ENCODE measurements at places on chromosomes 11 and 22. TPM values are rescaled to one million over a fixed set of nuclear protein-coding genes. Genes with fewer than 3 reads are reported as not detected.

DNA sequence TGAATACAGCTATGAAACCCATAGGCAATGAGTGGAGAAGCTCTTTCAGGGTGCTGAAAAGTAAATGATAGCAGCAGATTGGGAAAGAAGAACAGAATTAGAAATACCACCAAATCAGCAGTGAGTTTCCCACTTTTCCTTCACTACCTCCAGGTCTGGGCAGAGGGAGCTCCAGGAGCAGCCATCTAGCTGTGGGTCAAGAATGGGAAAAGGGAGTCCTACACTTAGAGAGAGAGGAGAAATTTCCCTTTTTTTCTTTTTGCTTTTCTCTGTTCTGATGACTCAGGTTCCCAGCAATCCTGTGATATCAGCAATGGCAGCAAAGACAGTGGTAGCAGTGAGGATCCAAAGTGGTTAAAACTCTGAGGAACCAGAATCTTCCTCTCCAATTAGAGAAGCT lies 263.9 kb downstream of the NXPE2 start:
- DNase-seq = no peak

The OR2AG2 gene
- total RNA-seq = 0.09 TPM

- DNase-seq = no peak
These were observed 6.6 kb downstream of the DGCR2 start for GRCh38 chr22:19115628-19116027.

DNA sequence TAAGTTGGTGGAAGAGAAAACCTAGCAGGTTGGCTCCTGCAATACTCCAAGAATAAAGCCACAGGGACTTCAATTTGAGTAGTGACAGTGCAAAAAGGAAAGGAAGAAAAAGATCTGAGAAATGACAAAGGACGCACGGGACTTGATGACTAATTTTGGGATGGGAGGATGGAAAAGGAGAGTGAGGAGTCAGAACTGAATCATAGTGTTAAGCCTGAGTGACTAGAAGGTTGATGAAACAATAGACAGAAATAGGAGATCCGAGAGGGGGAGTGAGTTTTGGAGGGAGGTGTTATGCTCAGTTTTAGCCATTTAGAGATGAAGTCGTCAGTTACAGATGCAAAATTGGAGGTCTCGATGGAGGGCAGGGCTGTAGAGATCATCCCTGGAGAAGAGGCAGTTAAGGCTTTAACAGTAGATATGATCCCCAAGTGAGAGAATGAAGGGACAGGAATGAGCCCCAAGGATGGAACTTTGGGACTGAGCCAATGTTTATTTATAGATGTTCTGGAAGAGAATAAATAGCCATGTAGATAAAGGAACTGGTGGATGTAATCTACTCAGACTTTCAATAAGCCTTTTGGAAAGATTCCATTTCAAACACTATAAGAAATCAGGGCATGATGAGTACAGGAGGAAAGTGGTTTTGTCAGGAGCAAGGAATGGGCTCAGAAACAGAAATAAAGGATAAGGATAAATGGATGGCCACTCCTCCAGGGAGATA lies 108.9 kb upstream of the NCAM1 start:
- DNase-seq = peak; percentile 63

GRCh38 chr11:78740199-78741071 lies 165.8 kb upstream of the NARS2 start:
- DNase-seq = peak; percentile 52

- DNase-seq = no peak
These were observed 20.3 kb downstream of the MRGPRD start for GRCh38 chr11:68960294-68961071.

- no peak for DNase-seq
These were observed 2.6 kb downstream of the NELL1 start for GRCh38 chr11:20671856-20672546.

- DNase-seq = no peak
These were observed 46.7 kb downstream of the MEI1 start for GRCh38 chr22:41745968-41746367.

DNA sequence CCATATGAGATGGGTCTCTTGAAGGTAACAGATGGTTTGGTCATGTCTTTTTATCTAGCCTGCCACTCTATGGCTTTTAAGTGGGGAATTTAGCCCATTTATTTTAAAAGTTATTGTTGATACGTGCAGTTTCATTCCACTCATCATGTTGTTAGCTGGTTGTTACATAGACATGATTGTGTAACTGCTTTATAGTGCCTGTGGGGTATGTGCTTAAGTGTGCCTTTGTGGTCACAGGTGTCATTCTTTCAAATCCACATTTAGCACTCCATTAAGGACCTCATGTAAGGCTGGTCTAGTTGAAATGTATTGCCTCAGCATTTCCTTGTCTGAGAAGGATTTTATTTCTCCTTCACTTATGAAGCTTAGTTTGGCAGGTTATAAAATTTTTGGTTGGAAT lies 263.8 kb upstream of the LUZP2 start:
- no peak for DNase-seq

The MS4A15 gene
- total RNA-seq = not detected

GRCh38 chr22:36885474-36885873 lies 24.7 kb downstream of the NCF4 start:
- DNase-seq = no peak

- no peak for DNase-seq
These were observed 59.6 kb upstream of the THY1 start for GRCh38 chr11:119482521-119483011.

The INPP5J gene
- under 0.01 TPM for total RNA-seq

The SLC6A5 gene
- not detected for total RNA-seq

GRCh38 chr11:100785148-100785983 lies 98.3 kb downstream of the ARHGAP42 start:
- no peak for DNase-seq

- no peak for DNase-seq
These were observed 181.0 kb downstream of the MN1 start for GRCh38 chr22:27620367-27621154.

GRCh38 chr11:126990716-126991480 lies 9.7 kb downstream of the KIRREL3 start:
- peak; percentile 27 for DNase-seq

The F2 gene
- total RNA-seq = not detected

The HPS4 gene
- 72.4 TPM for total RNA-seq

The PRR5L gene
- total RNA-seq = 0.54 TPM

- DNase-seq = no peak
These were observed 356.5 kb downstream of the INSC start for GRCh38 chr11:15471048-15471894.

- no peak for DNase-seq
These were observed 49.5 kb upstream of the RFPL3 start for GRCh38 chr22:32308191-32308590.

DNA sequence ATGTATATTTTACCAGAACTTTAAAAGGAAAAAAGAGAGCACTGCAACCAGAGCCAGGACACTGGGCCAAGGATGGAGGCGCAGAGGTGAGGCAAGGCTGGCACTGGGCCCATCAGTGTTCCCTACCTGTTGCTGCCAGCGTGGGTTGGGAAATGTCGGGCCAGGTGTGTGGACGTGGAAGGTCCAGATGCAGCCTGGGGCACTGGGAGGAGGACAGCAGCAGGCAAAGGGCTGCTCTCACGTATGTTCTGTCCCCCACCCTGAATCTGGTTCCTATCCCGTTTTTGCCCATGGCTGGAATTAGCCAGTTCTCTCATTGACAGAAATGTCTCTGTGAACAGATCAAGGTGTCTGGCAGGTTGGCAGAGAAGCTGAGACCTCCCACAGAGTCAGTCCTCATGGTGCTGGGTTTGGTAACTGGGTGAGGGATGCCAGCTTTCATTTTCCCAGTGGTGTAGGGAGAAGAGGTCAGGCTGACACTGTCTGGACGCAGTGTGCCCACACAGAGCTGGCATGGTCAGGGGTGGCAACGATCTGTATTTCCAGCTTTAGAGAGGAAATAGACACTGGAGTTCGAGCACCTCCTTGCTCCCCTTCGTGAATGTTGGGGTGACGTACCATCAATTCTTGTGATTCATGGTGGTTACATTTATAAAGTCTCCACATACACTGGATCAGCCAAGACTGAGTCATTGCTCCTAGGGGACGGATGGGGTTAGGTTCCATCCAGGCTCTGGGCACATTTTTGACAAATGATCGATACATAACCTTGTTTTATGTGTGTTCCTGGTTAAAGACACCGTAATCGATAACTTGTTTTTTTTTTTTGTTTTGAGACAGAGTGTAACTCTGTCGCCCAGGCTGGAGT lies 4.3 kb upstream of the PNPLA3 start:
- DNase-seq = peak; percentile 33

GRCh38 chr11:44468345-44468988 lies 97.0 kb upstream of the CD82 start:
- no peak for DNase-seq

GRCh38 chr22:20805972-20806471 lies 32.1 kb downstream of the SERPIND1 start:
- peak; percentile 23 for DNase-seq

The MS4A7 gene
- total RNA-seq = not detected

DNA sequence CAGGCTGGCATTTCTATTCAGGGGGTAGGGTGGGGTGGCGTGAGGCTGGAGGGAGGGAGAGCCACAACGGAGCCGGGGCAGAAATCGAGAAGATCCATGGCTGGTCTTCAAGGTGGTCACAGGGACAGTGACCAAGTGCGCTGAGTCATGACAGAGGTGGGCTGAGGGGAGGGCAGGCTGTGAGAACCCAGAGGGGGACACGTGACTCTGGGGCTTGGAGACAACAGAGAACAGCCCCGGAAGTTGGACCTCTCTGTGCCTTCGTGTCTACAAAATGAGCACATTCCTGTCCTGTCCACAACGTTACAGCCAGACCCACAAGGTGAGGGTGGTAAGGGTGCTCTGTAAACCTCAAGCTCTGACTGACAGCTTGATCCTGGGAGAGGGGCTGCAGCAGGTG lies 35.1 kb upstream of the ARFGAP3 start:
- DNase-seq = no peak

- no peak for DNase-seq
These were observed 43.5 kb downstream of the APOL3 start for GRCh38 chr22:36117053-36117554.

DNA sequence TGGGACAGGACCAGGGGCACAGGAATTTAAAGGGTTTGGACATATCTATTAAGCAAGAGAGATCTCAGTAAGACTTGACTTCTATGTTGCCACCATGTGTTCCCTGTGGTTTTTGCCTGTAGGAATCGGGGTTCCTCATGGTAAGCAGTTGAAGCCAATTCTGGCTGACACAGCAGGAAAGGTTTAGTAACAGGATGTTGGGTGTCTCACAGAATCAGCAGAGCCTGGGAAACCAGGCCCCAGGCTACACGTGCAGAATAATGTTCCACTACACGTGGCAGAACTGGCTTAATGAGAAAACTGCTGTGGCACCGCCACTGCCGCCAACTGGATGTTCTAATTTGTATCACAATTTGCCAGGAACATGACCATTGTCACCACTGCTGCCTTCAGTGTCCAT lies 264.6 kb upstream of the PLET1 start:
- DNase-seq = peak; percentile 26

DNA sequence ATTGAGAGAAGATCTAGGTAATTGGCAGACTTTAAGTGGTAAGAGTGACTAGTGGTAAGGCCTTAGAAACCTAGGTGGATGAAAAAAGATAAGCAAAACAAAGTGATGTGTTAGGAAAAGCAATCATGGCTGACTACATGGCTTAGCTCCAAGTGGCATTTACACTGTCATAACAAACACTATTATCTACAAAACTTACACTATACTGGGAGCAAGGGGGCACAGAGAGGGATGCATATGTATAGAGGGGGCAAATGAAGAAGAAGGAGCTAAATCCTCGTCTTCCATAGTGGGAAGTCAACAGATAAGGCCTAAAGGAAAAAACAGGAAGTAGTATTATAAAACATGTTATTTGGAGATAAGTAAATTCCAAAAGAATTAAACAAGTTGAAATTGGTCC lies 32.5 kb downstream of the ADORA2A start:
- no peak for DNase-seq

GRCh38 chr11:124753205-124753604 lies 1.1 kb upstream of the VSIG2 start:
- DNase-seq = no peak

GRCh38 chr11:128694618-128695481 lies 978 bp downstream of the FLI1 start:
- peak; percentile 42 for DNase-seq

GRCh38 chr11:71525188-71525937 lies 1.7 kb upstream of the KRTAP5-7 start:
- DNase-seq = no peak

- DNase-seq = no peak
These were observed 141.9 kb upstream of the TTC12 start for GRCh38 chr11:113172382-113172951.

GRCh38 chr11:57641011-57641807 lies 8.5 kb downstream of the YPEL4 start:
- peak; percentile 77 for DNase-seq

DNA sequence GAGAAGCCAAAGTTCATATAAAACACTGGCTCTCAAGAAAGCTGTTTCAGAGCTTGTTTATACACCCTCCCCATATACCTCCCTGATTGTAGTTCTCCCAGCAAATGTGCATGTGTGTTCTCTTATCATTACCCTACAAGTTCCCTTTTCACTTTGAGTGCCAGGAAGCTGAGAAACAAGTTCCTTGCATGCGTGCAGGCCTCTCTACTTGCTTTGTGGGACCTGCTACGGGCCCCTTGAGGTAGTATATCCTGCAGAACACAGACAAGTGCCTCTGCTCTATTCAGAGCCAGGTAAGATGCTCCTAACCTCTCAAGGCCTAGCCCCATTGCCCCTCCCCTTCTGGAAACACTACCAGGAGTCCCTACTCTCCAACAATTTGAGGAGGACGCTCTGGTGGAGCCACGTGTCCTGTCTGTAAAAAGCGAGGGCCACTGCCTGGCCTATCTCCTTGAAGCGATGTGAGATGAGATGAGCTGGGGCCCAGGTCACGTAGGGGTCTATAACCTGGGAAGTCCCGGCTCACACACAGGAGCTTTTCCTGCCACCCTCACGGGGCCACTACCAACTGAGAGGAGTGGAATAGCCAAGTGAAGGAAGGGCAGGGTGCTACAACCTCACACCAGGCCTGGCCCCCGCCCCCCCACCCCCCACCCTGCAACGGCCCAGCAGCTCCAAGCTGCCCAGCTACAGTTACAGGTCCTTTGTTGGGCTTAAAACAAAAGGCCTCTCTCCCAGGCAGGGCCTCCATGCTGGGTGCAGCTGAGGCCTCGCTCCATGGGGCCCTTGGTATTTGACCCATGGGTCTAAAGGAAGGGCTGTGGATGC lies 2.6 kb upstream of the ATP5MGL start:
- DNase-seq = no peak

DNA sequence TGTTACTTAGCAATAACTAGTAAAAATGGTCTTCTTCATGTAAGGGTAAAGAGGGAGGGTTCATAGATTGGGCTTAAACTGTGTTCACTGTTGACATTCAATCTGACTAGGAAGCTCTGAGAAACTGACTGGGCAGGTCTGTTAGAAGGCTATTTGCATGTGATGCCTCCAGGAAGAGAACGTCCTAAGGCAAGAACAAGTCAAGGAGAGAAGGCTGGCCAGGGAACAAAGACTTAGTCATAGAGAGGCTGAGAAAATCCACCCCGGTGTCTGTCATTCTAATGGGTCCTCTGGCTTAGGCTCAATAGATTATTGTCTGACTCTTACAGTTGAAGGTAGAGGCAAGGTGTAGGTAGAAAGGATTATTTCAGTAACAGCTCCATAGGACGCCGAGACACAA lies 50.3 kb upstream of the CD44 start:
- peak; percentile 40 for DNase-seq

The DNAJB7 gene
- total RNA-seq = not detected

GRCh38 chr11:125188021-125188420 lies 23.5 kb downstream of the PKNOX2 start:
- DNase-seq = no peak

All from fibroblast of the aortic adventitia (primary cell).